ENCODE measurements at places on chromosomes 6 and 20.

GRCh38 chr6:15245361-15246216, at the start of gene JARID2:
Gene JARID2 (plus strand): TSS chr6:15246069. CDS start chr6:15246540, 471 bp downstream.
- peak; percentile 72 for DNase-seq

GRCh38 chr6:90040931-90041330, 146.7 kb downstream of the GJA10 start:
- DNase-seq = no peak

DNA sequence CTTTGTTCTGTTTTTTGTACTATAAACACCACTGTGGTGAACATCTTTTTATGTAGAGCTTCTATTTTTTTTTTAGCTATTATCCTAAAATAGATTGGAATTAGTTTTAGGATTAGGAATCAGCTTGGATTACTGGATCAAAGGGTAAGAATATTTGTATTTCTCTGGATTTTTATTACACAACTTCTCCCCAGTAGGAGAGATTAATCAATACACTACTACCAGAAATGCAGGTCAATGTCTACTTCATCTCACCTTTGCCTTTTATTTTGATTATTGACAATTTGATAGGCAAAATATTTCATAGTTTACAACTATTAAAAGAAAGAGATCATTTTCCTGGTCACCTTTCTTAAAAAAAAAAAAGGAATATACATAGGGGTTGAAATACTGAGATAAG, 191.9 kb downstream of the TSHZ2 start:
- DNase-seq = no peak

GRCh38 chr6:89675949-89676748, 37.6 kb upstream of the LYRM2 start:
- DNase-seq = no peak

- DNase-seq = no peak
These were observed 44.4 kb downstream of the CDS2 start for GRCh38 chr20:5171064-5171789.

DNA sequence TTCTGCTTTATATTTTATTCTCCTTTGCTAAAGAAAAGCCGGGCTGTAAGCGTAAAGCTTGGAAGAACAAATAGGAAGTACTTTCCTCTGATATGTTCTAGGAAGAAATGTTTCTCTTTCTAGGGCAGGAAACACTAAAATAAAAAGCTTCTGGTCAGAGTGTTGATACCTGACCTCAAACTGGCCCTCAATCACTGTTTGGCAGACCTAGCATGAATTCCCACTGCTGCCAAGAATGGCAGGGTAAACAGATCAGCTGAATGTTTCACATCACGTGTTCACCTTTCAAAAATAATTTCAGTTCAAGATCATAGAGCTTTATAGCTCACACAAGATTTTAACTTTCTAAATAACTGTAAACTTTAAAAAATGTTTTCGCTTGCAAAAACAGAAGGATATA, 2.9 kb downstream of the MPC1 start:
- no peak for DNase-seq

GRCh38 chr6:156449128-156449527, 328.1 kb upstream of the ARID1B start:
- no peak for DNase-seq

- DNase-seq = no peak
These were observed 36.0 kb upstream of the EEF1A1 start for GRCh38 chr6:73556836-73557235.

DNA sequence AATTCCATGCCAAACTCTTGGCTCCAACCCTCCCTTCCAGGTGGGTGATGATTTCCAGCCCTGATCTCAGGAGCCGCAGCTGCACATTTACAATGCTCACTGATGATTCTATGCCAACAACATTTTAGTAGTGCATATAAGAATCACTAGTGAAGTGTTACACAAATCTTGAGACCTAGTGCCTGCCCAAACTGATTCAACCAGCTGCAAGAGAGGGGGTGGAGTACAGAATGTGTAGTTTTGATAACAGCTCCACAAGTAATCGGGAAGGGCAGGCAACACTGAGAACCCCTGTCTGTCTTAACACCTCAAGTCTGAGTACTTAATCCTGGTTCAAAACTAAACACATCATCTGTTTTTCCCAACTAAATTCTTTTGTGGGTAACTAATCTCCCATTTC, 91.7 kb downstream of the PRDM1 start:
- DNase-seq = no peak

GRCh38 chr6:10961837-10962236, 75.0 kb downstream of the SYCP2L start:
- DNase-seq = no peak

DNA sequence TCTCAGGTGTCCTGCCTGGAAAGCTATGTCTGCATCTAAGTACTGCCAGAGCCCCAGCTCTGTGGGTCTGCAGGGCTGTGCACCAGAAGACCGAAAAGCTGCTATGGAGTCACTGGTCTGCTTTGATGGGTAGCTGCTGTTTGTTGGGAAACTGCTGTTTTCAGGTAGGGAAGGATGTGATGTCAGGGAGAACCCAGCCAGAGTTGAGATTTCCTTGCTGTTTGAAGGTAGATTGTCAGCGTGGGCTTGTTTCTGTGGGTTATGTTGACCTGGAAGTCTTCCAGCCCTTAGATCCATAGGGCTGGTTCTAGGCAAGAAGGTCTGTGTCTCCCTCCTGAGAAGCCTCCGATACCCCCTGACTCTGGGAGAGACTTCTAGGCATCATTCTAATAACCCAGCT, 12.2 kb upstream of the SHLD1 start:
- DNase-seq = no peak

GRCh38 chr6:157063176-157063905, 260.0 kb downstream of the TMEM242 start:
- no peak for DNase-seq

GRCh38 chr6:113925378-113925777, 45.6 kb downstream of the HDAC2 start:
- DNase-seq = no peak

DNA sequence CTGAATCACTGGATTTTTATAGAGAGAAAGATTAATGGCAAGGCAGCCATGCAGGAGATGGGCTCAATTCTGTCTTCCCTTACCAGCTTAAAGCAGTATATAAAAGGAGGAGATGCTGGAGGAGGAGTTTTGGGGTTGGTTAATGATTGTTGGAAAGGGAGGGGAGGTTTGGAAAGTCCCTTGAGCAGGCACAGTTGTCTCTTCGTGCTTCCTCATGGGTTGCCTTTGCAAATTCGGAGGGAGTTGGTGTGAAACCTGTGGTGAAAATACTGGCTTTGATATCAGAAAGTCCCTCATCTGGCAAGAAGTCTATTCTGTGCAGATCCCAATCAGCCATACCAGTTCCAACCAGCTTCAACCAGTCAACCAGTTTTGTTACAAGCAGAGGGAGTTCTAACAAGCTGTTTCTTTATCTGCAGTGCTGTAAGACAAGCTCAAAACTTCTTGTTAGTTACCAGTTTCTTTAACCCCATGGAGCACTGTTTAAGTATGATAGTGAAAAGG, 107.0 kb downstream of the HIVEP1 start:
- DNase-seq = no peak

GRCh38 chr6:132910759-132911158, 96.4 kb downstream of the RPS12 start:
- DNase-seq = no peak

DNA sequence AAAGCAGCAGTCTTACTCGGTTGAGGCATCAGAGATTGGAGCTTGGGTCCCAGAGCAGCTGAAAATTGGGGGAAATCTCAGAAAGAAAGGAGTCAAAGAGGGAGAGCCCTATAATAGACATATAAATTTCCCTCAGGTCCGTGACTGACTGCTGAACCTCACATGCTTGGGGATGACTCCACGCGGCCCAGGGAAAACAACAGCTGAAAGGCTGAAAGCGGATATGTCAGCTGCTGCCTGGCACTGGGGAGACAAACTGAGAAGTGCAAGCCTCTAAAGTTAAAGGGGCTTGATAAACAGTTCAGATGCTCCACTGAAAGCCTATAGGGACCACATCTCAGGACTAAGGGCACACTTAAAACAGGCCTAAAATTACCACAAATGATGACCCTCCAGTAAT, 255.9 kb upstream of the RIN2 start:
- DNase-seq = no peak

DNA sequence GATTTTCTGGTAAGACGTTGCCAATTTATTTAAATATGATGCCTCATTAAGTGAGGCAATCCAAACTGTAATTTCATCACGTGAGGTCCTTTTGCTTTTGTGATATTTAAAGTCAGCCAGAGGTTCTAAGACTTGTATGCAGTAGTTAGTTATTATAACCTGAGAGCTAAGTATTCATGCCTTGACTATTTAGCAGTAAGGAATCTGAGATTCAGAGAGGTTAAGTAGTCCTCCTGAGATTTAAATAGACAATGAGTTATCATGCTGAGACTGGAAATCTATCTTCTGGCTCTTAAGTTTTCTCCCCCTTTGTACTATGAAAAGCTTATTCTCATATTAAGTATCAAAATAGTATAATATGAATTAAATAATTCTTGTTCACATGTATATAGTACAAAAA, 158.0 kb downstream of the UTRN start:
- no peak for DNase-seq

GRCh38 chr6:56683882-56684281, 41.2 kb upstream of the DST start:
- no peak for DNase-seq

GRCh38 chr20:53126185-53126584, 154.0 kb downstream of the TSHZ2 start:
- no peak for DNase-seq

DNA sequence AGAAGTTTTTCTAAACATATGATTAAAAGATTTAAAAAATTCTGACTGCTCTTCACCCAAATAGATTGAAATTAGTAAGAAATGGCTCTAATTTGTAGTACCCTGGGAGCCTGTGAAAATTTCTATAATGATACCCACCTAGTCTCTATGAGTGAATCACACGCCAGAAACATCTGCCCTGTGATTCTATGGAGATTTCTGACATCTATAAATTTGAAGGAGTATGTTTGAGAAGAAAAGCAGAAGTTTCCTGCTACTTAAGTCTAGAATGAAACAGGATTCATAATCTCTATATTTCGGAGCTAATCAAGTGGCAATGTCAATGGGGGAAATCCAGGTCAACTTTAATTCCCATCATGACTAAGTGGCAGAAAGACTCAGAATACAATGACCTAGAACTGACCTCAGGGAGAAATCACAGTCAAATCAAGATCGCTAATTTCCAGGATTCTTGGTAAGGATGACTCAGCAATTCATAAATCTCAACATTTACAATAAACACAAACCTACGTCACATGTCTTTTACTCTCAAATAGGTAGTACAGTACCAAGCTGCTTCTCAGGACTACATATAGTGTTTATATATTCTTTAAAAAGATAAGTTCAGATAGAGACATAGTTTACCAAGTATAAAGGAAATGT, 186.2 kb upstream of the TNFAIP3 start:
- no peak for DNase-seq

GRCh38 chr20:4883051-4883450, 118.3 kb downstream of the SLC23A2 start:
- DNase-seq = no peak

- no peak for DNase-seq
These were observed 72.5 kb downstream of the ATP9A start for GRCh38 chr20:51695574-51696303.

GRCh38 chr20:12467758-12468157, 541.0 kb upstream of the SPTLC3 start:
- DNase-seq = peak; percentile 53

DNA sequence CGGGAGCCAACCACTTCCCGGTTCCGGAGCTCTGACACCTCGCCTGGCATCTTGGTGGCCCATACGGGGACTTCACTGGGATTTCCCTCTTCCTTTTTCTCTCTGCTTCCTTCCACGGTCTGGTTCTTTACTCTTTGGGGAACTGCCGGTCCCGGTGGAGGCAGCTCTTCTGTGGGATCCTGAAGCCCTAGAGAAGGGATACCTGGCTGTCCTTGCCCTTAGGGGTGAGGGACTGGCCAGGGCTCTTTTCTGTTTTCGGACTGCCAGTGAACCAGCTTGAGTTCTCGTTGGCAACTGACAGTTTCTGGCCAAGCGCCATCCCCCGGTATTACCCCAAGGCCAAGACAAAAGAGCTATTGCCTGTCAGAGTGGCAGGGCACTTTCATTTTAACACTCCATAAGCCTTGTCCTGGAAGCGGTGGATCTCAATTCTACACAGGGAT, 880 bp upstream of the CPXM1 start:
- no peak for DNase-seq

- peak; percentile 69 for DNase-seq
These were observed 639.6 kb downstream of the EPHA7 start for GRCh38 chr6:92779746-92780145.

DNA sequence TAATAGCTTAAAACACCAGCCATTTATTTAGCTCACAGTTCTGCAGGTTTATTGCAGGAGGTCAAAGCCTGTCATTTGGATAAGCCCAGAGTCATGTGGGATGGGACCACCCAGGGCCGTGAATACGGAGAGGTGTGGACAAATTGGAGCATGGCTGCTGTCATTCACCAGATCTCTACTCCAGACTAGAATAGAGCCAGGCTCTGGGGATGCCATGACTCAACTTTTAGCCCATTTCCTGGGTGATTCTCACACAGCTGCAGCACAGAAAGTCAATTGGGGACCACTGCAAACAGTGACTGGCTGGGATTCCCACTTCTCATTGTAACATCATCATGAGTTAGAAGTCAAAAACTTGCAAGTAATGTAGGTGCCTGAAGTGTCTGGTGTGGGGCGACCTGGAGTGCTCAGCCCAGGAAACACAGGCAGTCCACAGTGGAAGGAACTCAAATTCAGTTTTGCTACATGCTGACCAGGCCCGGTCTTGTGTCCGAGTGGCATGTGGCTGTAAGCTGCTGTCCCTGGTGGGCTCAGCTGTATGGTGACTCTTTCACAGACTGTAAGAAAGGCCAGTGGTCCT, 174.3 kb downstream of the SCP2D1 start:
- DNase-seq = no peak

DNA sequence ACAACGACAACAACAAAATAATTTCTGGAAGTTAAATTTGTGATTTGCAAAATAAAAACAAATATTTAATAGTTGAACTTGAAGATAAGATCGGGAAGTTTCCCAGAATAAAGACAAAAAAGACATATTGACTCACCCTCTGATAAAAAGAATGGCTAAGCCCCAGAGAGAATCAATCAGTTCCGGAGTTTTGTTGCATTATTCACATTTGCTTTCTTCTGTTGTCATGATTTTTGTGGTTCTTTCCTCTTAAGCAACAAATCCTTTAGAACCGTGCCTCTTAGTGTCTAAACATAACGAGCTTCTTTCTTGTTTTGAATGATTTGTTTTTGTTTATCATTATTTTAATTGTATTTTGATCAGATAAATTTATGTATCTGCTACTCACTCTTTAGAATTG, 337.7 kb upstream of the PRND start:
- no peak for DNase-seq

- no peak for DNase-seq
These were observed 69.0 kb downstream of the LYRM4 start for GRCh38 chr6:5191722-5192121.

DNA sequence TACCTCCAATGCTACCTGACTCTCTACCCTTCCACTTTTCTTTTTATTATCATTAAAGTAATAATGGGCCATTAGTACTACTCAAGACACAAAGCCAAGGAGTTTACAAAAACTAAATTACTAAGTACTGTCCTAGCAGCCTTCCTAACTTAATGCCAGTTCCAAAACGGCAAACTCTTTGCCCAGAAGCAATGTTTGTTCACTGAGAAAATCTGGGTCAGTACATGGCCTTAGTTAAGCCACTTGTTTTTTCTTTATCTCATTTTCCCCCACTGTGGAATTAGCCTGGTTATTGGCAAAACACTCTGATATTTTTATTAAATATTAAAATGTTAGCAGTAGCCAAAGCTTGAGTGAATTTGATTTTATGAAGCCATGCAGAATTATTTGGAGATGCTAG, 242.4 kb downstream of the KCNQ5 start:
- DNase-seq = no peak

- no peak for DNase-seq
These were observed 89.2 kb upstream of the HIVEP1 start for GRCh38 chr6:11922901-11923300.

Data from NCI-H1436 treated with DMSO at 0.1 percent for 48 hours (cell line).